ENCODE measurements at places on chromosomes 12 and 14. TPM values are rescaled to one million over a fixed set of nuclear protein-coding genes. Genes with fewer than 3 reads are reported as not detected.

DNA sequence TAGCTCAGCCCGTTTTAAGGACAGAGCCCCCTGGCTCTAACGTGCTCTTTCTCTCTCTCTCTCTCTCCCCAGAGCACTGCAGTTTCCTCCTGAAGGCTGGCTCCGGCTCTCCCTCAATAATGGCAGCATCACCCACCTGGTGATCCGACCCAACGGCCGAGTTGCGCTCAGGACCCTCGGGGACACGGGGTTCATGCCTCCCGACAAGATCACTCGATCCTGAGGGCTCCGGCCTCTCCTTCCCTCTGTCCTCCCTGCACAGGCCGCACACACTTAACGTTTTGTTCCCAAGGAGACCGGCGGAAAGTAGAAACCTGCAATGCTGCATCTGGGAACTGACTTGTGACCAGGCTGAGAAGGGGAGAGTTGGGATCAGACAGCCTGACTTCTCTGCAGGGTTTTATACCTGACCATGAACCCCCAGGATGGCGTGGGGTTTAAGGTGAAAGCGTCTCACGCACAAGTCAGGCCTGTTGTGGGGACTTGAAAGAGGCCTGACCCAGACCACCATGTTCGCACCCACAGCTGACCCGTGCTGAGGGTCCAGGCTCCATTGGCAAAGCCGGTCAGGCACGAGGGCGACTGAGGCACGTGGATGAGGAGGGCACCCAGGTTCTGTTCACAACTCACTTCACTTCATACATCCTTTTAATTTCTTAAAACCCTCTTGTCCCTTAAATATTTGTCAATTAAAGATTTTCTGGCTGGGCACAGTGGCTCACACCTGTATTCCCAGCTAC, 10.1 kb downstream of the PGAM5 start:
- H3K4me1 ChIP-seq: no peaks in the 10 kb centered on the region
- no peaks in the 10 kb centered on the region for H3K36me3 ChIP-seq
- no peak overlapping the region for H3K4me3 ChIP-seq
- no peak overlapping the region for H3K27ac ChIP-seq
- H3K27me3 ChIP-seq: no peaks in the 10 kb centered on the region

DNA sequence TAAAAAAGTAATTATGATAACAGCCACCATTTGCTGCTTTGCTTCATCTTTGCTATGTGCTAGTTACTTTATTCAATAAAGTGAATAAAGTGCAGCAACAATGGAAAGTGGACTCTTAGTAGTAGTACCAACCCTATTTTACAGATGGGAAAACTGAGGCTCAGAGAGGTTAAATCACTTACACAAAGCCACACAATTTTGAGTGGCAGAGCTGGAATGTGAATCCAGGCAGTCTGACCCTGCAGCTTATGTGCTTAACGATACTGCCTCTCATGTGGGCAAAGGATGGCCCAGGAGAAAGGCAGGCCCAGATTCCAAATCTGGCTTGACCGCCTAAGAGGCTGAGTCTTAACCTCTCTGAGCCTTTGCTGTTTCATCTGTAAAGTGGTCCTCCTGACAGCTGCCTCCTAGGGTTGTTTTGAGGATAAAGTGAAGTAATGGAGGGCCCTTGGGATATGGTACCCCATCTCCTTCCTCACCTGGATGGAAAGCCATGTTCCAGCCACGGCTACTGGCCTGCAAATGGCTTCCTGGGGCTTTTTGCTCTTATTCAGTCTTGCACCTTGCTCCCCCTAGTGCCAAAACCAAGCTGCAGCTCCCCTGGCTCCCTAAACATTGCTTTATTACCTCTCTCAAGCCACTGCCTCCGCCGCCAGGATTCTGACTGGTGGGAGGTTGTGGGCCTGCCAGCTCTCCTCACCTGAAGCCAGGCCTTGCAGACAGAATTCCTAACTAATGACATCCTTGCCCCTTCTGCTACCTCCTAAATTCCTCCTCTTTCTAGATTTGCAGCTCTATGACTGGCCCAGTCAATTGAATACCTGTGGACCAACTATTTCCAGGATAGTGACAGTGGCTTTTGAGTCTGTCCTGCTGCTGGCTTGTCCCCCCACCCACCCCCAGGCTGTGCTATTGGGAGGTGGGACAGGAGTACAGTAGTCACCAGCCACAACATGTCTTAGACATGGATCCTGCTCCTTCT, 283.3 kb upstream of the PWP1 start:
- no peaks in the 10 kb centered on the region for H3K4me1 ChIP-seq
- no peak overlapping the region for H3K4me3 ChIP-seq
- DNase-seq: no peak
- H3K27me3 ChIP-seq: no peaks in the 10 kb centered on the region
- H3K36me3 ChIP-seq: no peaks in the 10 kb centered on the region

- H3K27me3 ChIP-seq: no peaks in the 10 kb centered on the region
- H3K36me3 ChIP-seq: no peaks in the 10 kb centered on the region
- H3K27ac ChIP-seq: no peak overlapping the region
- no peaks in the 10 kb centered on the region for H3K4me1 ChIP-seq
- no peak for DNase-seq
- H3K4me3 ChIP-seq: no peak overlapping the region
Measured at GRCh38 chr14:23432102-23432925, 3.1 kb downstream of the MYH7 start.

Gene ACOT4
- 2.8 TPM for total RNA-seq

DNA sequence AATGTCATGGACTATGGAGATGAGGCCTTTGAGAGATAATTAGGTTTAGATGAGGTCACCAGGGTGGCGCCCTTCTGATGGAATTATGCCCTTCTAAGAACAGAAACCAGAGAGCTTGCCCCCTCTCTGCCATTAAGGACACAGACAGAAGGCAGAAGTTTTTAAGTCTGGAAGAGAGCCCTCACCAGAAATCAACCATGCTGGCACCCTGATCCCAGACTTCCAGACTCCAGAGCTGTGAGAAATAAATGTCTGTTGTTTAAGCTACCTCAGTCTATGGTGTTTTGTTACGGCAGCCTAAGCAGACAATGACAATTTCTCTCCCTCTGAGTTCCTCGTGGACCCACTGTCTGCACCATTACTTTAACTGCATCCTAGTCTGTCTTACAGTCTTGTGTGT, 382.0 kb downstream of the GXYLT1 start:
- H3K36me3 ChIP-seq: no peaks in the 10 kb centered on the region
- H3K27ac ChIP-seq: no peak overlapping the region
- H3K4me3 ChIP-seq: no peak overlapping the region
- no peaks in the 10 kb centered on the region for H3K27me3 ChIP-seq

GRCh38 chr14:94375552-94376107, 12.8 kb downstream of the SERPINA1 start:
- no peaks in the 10 kb centered on the region for H3K4me1 ChIP-seq
- H3K27ac ChIP-seq: no peak overlapping the region
- DNase-seq: no peak
- H3K36me3 ChIP-seq: no peaks in the 10 kb centered on the region
- no peaks in the 10 kb centered on the region for H3K27me3 ChIP-seq

Gene ADCY4
- total RNA-seq: 27.7 TPM

- H3K4me1 ChIP-seq: no peaks in the 10 kb centered on the region
- no peaks in the 10 kb centered on the region for H3K36me3 ChIP-seq
- H3K27ac ChIP-seq: no peak overlapping the region
- no peak for DNase-seq
- no peak overlapping the region for H3K4me3 ChIP-seq
Measured at GRCh38 chr14:21913759-21914158, 240.1 kb upstream of the OR4E1 start.

Measured in breast epithelium (tissue), 4 donors.